Naive thymus-derived CD8-positive, alpha-beta T cell (primary cell): ENCODE measurements at places on chromosomes 1 and 21.

DNA sequence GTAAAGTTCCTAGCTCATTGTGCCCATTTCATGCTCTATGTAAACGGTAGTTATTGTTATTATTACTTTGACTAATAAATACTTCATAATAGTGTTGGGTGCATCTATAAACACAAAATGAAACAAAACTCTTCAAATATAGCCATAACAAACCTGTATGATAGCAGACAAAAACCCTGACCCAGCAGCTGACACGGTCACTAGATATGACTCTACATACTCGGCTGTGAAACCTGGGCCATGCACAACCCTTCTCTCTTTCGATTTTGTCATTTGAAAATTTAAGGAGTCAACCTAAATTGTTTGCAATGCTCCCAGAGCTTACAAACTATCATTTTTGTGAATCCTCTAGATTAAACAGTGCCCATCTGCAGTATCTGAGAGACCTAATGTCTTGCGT is 8.0 kb upstream of the RGS13 start:
- no peak for DNase-seq

GRCh38 chr1:9652379-9653209 is 1.1 kb downstream of the PIK3CD start:
- peak; percentile 80 for DNase-seq

DNA sequence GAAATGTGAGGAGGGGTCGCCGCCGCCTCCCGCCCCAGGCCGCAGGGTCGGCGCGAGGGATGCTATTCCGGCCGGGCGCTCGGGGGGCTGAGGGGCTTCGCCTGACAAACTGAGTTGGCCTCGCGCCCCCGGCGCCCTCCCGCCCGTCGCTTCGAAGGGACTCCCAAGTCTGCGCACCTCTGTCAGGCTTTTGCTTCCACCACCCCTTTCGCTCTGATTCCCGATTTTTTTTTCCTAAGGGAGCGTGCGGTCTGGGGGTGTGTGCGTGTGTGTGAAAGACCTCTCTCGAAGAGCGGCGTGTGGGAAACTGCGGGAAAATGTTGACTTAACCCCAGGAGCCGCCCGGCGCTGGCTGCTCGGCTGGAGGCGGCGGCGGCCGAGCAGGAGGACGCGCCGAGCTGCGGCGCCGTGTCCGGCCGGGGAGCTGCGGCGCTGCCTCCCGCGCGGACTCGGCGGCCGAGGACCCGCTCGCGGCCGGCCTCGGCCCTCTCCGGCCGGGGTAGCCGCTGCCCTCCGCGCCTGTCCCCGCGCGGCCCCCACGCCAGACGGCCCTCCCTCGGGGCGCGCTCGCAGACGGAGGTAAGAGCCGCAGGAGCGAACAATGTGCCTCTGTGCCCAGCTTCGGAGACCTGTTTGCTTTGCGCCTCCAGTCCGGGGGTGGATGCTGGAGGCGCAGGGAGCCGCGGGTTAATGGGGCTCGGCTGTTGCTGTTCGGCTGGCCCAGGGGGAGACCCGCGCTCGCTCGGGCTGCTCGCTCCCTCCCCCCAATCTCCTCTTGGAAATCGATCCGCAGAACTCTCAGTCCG is 1.1 kb downstream of the ADGRL2 start:
- DNase-seq = no peak

- DNase-seq = no peak
These were observed 67.8 kb downstream of the SLC35A3 start for GRCh38 chr1:100037656-100037926.

- DNase-seq = no peak
These were observed 22.7 kb downstream of the MATN1 start for GRCh38 chr1:30700528-30701257.

DNA sequence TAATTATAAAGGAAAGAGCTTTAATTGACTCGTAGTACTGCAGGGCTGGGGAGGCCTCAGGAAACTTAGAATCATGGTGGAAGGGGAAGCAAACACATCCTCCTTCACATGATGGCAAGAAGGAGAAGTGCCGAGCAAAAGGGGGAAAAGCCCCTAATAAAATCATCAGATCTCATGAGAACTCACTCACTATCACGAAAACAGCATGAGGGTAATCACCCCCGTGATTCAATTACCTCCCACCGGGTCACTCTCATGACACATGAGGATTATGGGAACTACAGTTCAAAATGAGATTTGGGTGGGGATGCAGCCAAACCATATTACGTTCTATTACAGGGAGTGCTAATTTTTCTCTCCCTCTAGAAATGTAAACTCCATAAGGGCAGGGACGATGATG is 14.2 kb upstream of the MRPS14 start:
- no peak for DNase-seq

GRCh38 chr1:187909382-187909781 is 1080.6 kb downstream of the PLA2G4A start:
- DNase-seq = no peak

GRCh38 chr1:90841473-90841872 is 124.4 kb upstream of the BARHL2 start:
- DNase-seq = no peak

- DNase-seq = no peak
These were observed 238.5 kb downstream of the LTN1 start for GRCh38 chr21:28754127-28754611.

- no peak for DNase-seq
These were observed 42.0 kb upstream of the RGS2 start for GRCh38 chr1:192766876-192767275.

DNA sequence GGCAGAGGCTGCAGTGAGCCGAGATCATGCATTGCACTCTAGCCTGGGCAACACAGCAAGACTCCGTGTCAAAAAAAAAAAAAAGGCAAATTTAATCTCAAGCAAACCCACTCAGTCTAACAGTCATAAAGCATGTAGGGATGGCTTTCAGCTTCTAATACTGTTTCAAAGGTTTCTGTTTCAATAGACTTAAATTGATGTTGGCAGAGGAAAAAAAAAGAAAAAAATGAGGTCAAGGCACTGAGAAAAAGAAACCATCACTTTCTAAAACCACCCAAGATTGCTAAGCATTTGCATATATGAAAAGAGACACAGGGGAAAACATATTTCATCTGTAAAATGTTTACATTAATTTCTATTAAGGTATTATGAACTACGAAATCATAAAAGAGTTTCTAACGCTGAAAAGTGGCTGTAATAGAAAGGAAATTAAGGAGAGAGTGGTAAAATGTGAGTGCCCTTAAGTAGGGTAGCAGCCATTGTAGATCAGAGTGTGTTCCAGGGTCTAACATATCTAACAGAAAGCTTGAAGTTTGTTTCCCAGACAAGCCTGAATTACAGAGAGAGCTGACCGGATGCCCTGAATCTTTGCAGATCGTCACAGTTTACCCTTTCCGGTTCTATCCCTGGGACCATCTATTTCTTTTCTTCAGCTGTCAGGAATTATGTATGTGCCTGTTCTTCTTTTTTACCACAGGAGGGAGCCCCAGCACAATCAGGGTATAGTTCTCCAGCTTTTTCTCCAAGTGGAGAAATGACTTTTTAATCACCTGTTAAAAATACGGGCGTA is 70.0 kb downstream of the PLD5 start:
- no peak for DNase-seq

- DNase-seq = peak; percentile 41
These were observed 11.6 kb upstream of the S100A7A start for GRCh38 chr1:153404768-153405167.

- no peak for DNase-seq
These were observed 681.7 kb upstream of the ADAMTS5 start for GRCh38 chr21:27648560-27648959.

DNA sequence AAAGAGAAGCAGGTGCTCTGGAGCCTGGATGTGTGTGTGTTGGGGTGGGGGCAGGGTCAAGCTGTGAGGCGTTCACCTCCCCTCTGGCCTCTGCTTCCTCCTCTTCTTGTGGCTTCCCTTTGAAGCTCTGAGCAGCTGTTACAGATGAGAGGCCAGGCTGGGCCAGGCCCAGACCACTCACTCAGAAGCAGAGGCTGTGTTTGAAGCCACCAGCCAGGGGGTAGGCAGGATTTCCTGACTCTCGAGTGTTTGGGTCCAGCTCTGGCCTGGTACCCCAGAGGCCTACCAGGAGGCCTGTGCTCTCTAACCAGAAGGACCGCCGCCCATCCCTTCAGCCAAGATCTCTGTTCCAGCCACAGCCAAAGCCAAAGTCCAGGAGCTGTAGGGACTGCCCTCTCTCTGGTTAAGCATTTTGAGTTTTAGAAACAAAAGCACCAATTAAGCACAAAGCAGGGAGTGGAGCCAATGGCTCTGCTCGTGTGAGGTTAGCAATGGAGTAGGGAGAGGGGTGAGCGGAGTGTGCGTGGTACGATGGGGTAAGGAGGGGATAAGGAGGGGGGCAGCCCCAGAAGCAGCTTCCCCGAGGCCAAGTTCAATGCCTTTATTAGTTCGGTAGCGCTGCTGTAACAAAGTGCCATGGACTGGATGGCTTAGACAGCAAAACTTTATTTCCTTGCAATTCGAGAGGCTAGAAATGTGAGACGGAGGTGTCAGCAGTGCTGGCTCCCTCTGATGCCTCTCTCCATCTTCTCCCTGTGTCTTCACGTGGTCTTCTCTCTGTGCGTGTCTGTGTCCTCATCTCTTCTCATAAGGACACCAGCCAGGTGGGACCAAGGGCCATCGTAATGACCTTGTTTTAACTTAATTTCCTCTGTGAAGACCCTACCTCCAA is 20.5 kb downstream of the RCSD1 start:
- DNase-seq = no peak

GRCh38 chr1:9326596-9326995 is 33.9 kb downstream of the SPSB1 start:
- DNase-seq = no peak

DNA sequence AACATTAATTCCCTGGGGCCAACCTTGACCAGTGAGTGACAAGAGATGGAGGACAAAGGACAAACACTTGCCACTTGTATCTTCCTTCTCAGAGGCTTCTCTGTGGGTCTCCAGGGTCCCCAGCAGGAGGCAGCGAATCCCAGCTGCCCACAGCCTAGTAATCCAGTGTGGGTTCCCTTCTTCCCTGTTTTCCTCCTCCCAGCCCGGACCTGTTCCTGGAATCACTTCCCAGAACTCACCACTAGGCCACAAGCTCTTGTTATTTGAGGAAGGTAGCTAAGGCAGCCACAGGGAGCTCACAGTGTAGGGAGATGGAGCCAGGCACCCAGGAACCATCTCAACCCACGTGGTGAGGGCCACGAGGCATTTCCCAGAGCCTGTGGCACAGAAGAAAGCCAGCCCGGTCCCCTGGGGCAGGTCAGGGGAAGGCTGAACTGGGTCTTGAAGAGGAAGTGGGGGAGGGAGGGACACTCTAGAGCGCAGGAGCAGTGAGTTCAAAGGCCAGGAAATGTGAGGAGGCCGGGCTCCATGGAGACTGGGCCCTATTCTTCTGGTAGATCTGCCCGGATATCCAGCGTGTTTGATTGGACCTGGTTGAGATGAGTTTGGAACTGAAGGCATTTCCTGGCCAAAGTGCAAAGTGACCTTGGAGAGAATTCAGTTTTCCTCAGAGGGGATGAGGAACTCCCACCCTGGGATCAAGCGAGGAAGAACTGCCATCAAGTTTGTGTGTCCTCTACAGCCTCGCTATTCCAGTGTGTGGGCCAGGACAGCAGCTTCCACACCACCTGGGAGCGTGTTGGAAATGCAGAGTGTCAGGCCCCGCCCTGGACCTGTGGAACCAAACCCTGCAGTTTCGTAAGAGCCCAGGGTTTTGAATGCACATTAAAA is 20.3 kb upstream of the C2CD2 start:
- peak; percentile 29 for DNase-seq

- DNase-seq = no peak
These were observed 35.1 kb upstream of the CCDC27 start for GRCh38 chr1:3717041-3717714.

DNA sequence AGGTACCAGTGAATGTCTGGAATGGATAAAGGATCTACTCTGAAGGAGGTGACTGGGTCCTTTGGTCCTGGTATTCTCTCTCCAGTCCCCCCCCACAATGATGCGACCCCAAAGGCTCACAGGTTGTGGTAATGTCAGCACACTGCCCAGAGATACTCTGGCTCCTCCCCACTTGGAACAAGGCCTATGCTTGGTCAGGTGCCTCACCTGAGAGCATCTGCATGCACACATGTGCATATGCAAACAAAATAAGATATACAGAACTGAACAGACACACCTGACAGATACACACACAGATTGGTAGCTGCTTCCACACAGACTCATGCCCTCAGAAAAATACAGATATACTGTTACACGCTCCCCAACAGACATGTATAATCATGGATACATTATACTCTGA is 33.5 kb downstream of the DMAP1 start:
- no peak for DNase-seq

- no peak for DNase-seq
These were observed 455.8 kb upstream of the VAMP3 start for GRCh38 chr1:7315316-7315715.

- no peak for DNase-seq
These were observed 10.4 kb upstream of the TMEM200B start for GRCh38 chr1:29133861-29134694.

- no peak for DNase-seq
These were observed 38.9 kb downstream of the HHAT start for GRCh38 chr1:210367566-210367965.

DNA sequence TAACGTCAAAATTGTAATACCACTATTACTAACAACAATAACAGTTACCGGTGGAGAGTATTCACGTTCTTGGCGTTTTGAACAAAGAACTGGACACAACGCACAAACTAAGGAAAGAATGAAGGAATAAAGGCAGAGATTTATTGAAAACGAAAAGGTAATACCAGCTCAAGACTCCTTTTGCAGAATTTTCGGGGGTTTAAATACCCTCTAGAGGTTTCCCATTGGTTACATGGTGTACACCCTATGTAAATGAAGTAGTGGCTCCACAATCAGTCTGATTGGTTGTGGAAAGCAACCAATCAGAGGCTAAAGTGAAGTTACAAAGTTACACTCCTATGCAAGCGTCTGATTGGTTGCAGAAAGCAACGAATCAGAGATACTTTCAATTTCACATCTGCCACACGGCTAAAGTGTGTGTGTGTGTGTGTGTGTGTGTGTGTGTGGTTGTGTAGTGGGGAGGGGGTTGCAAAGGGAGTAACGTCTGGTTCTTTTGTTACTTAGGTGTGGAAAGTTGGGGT is 1.1 kb upstream of the GTF2B start:
- DNase-seq = no peak

DNA sequence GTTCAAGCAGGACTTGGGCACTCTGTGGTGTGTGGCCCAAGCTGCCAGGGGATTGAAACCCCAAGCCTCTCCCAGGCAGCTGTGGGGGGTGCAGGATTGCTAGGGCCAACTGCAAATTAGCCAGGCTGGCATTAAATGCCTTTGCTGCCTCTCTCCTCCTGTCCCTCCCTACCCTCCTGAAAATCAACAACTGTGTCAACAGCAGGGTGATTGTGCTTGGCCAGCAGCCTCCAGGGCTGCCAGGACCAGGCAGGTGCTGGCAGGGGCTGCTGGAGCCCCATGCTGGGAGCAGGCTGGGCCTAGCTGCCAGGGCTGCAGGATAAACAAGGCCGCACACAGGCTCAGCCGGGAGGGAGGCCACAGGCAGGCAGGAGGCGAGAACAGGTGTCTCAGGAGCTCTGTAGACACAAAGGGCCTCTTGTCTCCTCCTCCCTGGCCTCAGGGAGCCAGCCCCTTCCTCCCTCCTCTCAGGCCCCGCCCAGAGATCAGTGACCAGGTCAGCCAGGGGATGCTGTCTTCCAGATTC is 11.4 kb downstream of the SOX13 start:
- DNase-seq = no peak

GRCh38 chr1:180577361-180577760 is 18.6 kb downstream of the OVAAL start:
- DNase-seq = no peak

GRCh38 chr21:17978895-17979294 is 159.7 kb upstream of the C21orf91 start:
- DNase-seq = no peak

- no peak for DNase-seq
These were observed 927 bp downstream of the UAP1 start for GRCh38 chr1:162562470-162562828.

GRCh38 chr1:4796161-4797015 is 142.0 kb downstream of the AJAP1 start:
- no peak for DNase-seq
